ENCODE measurements at places on chromosomes 1 and 21.

DNA sequence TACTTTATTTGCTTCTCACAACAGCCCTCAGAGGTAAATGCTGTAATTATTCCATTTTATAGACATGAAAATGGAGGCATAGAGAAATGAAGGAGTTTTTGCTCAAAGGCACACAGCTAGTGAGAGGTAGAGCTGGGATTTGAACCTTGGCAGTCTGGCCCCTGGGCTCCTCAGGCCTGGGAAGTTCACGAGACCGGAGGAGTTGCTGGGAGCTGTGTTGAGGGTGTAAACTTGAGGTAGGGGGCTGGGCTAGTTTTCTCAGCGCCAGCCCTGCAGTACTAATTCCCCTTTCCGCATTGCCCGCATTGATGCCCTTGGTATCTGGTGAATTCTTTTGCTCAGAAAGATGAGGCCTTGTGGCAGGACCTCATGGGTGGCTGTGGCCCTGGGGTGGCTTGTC lies 73.3 kb downstream of the PTPRU start:
- DNase-seq, result no peak

- DNase-seq, result no peak
Observed at GRCh38 chr1:192158181-192158580, at the start of gene RGS18. Gene RGS18, plus strand, starts transcription at chr1:192158462. Its CDS starts 176 bp downstream, at chr1:192158638.

GRCh38 chr1:21451981-21452411 lies 12.1 kb downstream of the NBPF3 start:
- DNase-seq, result no peak

DNA sequence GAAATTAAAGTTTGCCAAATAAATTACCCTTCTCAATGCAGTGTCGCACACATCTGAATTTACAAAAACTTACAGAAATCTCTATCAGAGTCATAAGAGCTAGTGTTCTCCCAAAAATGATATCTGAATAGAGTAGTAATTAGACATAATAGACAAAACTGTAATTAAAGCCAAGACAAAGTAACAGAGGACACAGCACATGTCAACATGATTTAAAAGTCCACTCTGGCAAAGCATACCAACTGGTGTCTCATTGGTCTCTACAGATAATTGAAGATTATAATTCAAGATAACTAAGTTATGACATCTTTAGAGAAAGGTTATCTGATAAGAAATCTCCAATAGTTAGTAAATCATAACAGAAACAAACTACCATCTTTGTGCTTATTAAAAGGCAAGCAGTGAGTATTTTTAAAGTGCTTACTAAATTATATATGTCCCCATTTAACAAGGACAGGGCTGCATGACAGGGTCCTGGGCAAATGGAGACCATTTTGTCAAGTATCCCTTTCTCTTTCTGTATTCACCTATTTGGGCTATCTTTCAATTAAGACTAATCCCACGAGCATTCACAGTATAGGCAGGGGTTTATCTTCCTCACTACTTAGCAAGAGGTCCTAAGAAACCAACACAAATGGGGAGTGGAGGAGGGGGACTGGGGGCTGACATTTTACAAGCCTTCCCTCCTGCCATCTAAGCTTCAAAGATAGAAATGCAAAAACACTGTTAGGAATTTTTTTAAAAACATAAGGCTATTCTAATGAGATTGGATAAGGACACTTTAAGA lies 26.0 kb downstream of the PTP4A2 start:
- no peak for DNase-seq

DNA sequence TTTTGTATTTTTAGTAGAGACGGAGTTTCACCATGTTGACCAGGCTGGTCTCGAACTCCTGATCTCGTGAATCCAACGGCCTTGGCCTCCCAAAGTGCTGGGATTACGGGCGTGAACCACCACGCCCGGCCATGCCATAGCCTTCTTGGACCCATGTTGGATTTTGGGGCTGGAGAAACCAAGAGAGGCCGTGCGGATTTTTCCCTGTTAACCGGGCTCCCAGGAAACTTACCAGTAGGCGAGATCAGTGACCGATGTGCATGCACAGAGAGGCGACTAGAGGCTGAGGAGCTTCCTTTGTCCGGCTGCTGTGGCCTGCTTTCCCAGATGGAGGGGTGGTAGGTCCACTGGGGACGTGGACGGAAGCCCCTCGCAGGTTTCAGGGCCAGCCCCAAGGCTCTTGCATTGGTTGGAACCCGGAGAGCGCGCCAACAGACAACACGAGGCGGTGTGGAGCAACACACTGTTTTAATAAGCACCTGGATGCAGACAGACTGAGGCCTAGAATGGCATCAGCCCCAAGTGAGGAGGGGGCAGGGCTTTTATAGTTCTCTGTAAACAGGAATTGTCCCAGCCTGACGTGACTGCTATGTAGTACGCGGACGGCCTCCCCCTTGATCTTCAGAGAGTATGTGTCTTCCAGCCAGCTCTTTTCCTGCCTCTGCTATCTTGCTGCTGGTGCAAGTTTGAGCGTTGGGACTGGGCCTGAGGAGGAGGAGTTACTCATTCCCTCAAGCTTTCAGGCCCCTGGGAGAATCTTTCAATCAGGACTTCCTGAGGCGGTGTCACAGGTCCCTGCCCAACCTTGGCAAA lies at the start of gene ERVH48-1:
Gene ERVH48-1, minus strand, starts transcription at position 517 of the 813 bp plus-strand sequence. CDS start 6,624 bp downstream, outside the sequence.
- DNase-seq, result no peak

DNA sequence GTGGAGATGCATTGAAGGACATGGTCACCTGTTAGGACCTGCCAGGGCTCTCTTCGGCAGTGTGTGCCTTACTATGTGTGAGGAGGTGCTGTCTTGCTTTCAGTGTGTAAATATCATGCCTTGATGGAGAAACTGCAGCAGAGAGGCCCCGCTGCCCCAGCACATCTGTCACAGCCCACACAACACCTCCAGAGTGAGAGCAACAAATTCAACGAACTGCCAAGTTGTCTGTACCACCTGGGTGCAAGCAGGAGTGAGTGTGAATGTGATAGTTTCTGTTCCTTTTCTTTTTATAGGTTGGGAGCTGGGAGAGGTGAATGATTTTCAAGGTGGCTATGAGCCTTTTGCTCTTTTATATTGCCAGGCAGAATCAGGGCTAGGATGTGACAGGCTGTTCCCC lies 114.6 kb upstream of the KIAA0040 start:
- no peak for DNase-seq

DNA sequence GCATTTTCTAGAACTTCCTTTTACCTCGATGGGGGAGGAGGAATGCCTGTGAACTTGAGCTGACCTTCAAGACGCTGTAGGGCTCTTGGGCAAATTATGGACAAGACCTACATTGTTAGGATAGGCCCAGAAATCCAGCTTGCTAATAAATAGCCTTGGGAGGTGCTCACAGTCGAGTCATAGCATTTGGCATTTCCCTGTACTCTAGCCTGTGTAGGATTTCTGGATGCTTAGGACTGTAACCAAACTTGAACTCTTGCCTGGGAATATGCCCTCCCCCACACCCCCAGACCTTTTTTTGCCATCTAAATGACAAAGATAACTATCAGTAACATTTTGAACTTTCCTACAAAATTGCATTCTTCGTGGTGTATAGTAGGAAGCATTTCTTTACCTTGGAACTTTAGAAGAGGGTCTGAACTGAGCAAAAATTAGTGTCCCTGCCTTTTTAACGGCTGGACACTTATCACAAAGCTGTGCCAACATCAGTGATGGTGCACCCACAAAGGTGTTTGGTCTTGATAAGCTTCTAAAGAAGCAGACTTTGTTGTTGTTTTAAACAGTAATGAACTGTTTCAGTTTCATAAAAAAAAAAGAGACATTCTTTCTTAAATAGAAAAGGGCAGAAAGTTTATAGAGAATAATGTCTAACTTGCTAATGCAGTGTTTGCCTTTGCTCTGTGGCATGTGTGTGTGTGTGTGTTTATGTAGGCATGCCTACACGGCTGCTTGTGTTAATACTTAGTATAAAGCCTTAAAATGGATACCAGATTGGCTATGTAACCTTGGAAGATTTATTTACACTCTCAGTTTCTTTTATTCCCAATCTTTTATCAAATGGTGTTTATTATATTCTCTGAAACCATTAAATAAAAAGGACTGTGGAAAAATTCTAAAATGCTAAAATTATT lies 88.2 kb downstream of the NFIA start:
- DNase-seq, result no peak

- DNase-seq, result no peak
Observed at GRCh38 chr1:17673329-17674072, 81.6 kb upstream of the ACTL8 start.

DNA sequence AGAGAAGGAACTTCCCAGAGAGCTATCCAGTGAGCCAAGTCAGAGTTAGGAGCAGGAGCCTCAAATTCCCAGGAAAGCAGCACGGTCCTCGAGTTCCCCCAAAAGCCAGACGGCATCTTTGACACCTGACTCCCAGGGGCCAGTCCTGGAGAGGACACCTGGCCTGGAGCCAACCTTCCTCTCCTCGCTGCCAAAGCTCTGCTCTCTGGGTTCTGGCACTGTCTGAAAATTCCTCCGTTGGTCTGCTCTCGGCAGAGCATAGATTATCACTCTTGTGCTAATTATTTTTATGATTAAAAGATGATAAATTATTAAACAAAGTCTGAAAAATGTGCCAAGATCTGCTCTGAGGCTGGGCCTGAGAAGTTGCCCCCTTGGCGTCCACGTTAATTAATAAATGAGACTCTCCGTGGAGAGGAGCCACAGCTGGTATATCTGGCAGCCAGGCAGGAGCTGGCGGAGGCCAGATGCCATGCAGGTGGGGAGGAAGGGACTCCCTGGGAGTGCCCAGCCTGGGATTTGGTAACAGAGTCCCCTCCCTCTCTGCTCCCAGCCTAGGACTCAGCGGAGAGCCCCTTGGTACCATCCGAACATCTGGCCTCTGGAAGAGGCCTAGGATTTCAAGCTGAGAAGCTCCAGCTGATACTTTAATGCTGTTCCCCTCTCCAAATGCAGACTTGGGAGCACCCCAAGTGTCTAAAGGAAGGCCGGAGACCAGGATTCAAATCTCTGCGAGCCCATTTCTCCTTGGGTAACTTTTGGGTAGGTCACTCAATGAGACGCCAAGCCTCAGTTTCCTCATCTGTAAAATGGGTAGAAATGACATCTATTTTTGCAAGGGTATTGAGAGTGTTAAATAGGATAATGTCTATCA lies 163.7 kb upstream of the POU3F1 start:
- DNase-seq, result no peak

- no peak for DNase-seq
Observed at GRCh38 chr1:24927988-24928688, 1.9 kb downstream of the RUNX3 start.

DNA sequence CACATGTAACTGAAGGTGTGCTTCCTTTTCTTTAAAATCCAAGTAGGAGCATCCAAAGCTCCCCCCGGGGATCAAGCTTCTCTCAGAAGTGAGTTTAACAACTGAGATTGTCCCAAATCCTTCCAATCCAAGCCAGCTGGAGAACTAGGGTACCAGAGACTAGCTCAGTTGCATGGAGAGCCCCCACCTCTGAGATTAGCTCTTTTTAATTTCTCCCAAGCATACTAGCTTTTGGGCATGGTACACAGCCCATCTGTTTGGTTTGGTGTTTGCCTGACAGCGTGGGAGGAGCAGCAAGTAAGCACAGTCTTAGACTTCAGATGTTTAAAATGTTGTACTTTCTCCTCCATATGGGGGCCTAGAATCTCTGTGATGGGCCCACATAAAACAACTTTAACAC lies 142.8 kb downstream of the ASTN1 start:
- DNase-seq, result no peak

GRCh38 chr1:224540535-224540934 lies 75.6 kb upstream of the CNIH3 start:
- DNase-seq, result no peak
